ENCODE measurements at places on chromosomes 4 and X.

DNA sequence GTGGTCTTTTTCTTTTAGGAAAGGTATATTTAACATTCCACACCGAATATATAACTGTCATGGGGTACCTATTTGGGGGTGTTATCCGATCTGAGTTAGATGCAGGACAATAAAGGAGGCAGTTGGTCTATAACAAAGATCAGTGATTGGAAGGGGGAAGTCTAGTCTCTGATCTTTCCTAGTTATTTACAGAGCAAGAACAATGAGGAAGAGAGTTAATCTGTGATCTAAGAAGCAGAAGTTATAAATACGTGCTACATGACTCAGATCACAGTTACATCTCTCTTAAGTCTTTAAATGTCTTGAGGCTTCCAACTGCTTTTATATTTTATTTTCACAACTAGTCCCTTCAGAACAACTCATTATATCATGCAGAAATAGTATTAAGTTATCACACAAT, 33.2 kb upstream of the ARMCX4 start:
- no peak for DNase-seq

GRCh38 chrX:94751611-94752010, 1077.6 kb downstream of the FAM133A start:
- DNase-seq = no peak

DNA sequence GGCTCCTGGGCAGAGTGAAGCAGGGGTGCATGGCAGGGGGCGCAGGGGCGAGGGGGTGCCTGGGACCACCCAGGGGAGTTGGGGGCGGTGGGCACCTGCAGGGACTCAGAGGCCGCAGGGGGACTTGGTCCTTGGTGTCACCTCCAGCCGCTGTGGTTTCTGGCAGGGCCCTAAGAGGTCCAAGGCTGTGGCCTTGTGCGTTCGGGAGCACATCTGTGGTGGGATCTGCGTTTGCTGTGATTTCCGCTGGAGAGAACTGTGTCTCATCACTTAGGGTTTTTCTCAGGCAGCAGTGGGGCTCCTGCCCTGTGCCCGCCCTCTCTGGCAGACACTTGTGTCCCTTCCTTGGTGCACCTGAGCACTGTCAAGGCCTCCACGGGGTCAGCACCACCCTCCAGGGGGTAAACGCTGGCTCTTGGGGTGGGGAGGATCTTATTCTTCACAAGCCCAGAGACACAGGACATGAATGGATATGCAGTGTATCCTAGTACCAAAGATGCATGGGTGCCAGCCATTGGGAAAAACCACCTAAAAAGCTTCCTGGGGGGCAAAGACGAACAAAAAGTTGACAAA, 66.5 kb downstream of the ACOX3 start:
- DNase-seq = no peak

DNA sequence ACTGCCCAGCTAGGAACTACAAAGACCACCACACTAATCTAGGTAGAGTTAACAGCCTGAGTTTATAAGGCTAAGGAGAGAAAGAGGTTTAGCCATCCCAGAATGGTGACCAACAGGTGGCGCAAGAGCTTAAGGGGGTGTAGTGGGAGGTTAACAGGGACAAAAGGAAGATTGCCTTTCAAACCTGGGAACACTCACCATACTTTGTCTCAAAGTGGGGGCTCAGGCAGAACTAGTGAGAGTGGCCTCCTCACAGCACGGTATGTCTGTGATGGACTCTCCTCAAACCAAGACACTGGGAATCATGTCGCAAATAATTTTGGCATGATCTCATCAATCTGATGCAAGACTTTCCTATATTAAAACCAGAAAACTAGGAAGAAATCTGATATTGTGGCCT, 23.4 kb downstream of the CCNI start:
- DNase-seq = no peak

- no peak for DNase-seq
Observed at GRCh38 chrX:40299641-40300046, 201.9 kb upstream of the BCOR start.

DNA sequence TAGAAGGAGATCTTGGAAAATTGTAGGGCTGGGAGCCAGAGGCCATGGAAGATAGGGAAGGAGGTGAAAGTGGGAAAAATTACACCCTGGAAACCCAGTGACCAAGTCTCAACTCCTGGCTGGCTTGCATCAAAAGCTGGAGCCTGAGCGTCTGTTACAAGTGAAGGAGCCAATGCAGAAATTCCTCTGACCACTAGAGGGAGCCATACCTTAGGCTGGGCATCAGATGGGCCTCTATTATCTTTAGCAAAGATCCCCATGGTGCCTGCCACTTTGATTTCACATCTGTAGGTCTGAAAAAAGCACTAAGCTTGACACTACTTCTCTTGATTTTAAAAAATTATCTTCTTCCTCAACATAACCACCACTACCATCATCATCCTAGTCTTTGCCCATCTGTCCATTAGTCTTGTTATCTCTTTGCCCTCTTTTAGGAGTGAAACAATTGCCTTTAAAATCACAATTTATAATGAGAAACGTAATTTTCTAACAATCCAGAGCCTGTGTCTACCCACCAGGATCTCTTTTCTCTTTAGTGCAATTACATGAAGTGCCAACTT, 62.9 kb downstream of the ANAPC4 start:
- peak; percentile 53 for DNase-seq

Data from astrocyte of the cerebellum (primary cell).